ENCODE measurements at places on chromosomes 7 and 10.

- DNase-seq, result no peak
Measured at GRCh38 chr7:151223728-151224127, 3.3 kb downstream of the ABCF2 start.

- DNase-seq, result no peak
Measured at GRCh38 chr7:26485367-26485934, 193.8 kb downstream of the SNX10 start.

- no peak for DNase-seq
Measured at GRCh38 chr10:76015245-76015644, 583.8 kb downstream of the LRMDA start.

- no peak for DNase-seq
Measured at GRCh38 chr7:21422751-21423150, 5.1 kb upstream of the SP4 start.

DNA sequence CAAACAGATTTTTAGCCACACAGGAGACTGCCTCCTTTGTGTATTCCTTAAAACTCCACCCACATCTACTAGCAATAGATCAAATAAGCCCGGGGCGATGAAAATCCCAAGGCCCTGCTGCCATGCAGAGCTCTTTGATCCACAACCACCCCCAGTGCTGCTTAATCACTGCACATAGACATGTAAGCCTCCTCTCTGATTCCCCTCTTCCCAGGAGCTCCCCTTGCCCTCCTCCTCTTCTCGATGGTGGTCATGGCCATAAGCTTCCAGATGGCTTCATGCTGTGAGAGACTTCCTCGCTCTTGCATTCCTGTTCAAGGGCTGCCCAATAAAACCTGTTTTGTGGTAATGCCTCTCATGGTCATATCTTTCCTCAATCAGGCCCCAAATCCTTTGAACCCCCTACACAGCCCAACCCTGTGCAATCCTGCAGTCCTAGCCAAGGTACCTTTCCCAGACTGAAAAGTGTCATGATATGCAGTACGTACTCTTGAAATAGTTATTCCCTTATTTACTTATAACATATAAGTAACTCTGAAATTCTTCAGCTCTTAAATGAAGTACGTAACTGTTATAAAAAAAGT is 158.5 kb downstream of the CACNA2D1 start:
- DNase-seq, result no peak

DNA sequence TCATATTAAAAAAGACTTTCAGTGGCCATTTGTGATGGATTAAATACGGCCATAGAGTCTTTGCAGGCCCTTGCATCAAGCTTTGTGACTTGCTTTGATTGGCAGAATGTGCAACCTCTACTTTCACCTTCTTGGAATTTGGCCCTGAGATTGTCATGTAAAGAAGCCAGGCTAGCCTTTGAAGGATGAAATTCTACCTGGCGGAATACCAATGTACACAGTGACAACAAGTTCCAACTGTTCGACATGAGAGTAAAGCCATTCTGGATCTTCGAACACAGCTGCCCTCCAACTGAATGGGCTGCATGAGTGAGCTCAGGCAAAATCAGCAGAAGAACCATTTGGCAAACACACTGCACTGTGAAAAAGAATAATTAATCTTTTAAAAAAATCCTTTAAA is 321.3 kb downstream of the PHF14 start:
- DNase-seq, result no peak

- DNase-seq, result no peak
Measured at GRCh38 chr7:131564640-131565039, 8.2 kb upstream of the PODXL start.

- DNase-seq, result no peak
Measured at GRCh38 chr7:115226410-115226809, 304.5 kb downstream of the MDFIC start.

GRCh38 chr10:30639946-30640786 is 10.6 kb upstream of the LYZL2 start:
- no peak for DNase-seq

GRCh38 chr7:19145434-19146115 is 354 bp upstream of the FERD3L start:
- no peak for DNase-seq

DNA sequence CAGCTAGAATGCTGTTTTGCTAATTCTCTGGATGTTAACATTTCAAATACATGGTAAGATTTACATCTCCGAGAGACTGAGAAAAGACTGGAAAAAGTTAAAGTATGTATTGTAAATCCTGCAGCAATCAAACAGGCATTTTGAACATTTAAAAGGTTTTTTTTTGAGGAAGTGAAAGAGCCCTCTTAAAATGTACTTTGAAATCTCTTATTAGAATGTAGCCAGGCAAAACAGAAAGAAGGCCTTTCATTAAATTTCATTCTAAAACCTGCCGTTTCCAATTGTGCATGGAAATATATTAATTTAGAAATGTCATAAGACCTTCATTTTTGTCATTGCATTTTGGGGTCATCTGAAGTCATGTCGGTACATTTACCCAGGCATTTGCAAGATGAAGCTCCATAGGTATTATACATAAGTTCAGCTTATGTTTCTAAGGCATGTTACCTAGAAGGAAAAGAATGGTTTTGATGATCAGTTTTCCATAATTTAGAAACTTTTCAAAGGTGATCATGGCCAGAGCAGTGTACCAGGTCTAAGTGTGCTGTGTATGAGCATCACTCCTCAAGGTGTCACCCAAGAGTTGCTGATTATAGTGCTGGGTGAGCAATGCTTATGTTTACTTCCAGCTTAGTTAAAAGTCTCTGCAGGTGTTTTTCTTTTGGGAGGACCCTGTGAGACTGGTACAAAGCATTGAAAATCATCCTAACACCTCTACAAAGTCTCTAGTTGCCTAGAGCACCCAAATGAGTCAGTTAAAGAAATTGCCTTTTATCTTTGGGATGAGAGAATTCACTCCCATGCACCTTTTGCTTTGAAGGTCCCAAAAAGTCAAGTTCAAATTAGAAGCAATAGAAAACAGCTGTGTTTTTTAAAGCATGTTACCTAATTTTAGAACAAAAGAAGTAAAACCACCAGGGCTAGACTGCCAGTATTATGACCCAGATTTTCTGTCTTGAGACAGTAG is 7.1 kb downstream of the ZNF736 start:
- no peak for DNase-seq

All from stimulated activated CD8-positive, alpha-beta memory T cell treated with anti-CD3 and anti-CD28 coated beads, Interleukin-7, amount 100 ng/mL, for 1 hour (primary cell).